ENCODE measurements at places on chromosomes 3 and 15.

DNA sequence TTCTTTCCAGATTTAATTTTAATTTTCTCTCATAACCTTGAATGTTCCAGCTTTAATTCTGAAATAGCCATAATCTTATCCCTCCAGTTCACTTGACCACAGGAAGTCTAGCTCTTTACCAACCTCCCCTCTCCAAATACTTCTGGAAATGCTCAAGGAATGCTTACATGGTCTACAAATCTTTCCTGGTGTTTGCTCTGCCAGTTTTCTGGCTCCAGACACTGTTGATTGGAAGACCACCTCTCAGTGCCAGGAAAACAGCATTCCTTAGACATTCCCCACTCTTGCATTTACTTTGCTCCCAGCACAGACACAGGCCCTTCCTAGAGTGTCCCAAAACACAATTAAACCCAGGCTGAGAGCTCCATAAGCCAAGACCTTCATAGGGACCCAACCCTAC is 98.6 kb downstream of the MESD start:
- DNase-seq, result peak; percentile 41

DNA sequence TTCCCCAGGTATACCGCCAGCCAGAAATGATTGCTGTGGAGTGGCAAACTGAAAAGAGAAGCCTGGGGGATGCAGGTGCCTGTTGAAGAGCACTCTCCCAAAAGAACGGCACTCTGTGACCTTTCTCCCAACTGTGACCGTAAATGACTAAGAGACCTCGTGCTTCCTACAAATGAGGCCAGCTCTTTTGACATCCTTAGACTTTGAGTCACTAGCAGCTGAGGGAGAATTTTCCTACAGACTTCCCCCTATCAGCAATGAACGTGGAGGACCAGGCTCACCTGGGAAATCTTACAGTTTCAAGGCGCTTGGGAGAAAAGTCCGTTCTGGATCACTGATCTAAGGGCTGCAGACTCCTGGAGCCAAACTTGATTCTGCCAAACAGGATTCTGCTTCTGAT is 8.6 kb downstream of the AQP9 start:
- no peak for DNase-seq

- no peak for DNase-seq
Measured at GRCh38 chr15:82803793-82804574, 1.9 kb downstream of the FSD2 start.

- peak; percentile 17 for DNase-seq
Measured at GRCh38 chr3:195735036-195735695, 14.4 kb downstream of the MUC20 start.

DNA sequence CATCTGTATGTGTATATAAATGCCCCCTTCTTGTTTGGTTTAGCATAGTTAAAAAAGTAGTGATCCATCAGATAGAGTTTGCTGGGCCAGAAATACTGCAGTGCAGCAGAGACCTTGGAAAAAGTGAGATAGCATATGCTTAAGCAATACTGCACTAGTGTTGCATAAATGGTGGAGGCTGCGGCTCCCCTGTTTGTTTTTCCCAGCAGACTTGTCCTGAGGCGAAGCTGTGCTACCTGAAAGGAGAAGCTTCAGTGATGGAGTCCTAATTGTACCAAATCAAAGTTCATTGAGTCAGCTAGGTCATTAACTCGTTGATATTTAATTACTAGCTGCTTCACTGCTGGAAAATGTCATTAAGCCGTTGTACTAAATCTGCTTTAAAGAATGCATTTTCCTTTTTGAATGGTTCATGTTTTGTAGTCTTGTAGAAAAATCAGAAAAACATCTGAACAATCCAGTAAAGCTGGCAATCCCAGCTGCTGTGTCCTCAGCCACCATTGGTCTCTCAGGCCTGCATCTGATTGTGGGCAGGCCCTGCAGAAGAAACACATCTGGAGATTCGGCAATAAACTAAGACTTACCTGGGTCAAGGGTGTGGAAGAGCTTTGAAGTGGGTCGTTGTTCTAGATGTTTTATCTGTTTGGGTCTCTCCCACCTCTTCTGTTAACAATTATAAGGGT is 169.6 kb downstream of the B3GALNT1 start:
- DNase-seq, result no peak

DNA sequence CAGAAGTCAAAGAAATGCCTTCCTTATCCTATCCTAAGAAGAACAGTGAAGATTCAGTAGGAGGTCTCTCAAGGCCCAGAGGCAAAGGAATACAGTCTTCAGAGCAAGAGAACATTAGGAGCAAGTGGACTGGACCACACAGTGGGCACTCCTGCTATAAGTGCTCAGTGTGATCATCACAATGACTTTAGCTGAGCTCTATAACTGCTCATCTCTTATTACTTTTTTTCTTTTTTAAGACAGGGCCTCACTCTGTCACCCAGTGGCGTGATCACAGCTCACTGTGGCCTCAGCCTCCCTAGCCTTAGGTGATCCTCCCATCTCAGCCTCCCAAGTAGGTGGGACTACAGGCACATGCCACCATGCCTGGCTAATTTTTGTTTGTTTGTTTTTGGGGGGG is 48.1 kb downstream of the COL8A1 start:
- DNase-seq, result no peak

DNA sequence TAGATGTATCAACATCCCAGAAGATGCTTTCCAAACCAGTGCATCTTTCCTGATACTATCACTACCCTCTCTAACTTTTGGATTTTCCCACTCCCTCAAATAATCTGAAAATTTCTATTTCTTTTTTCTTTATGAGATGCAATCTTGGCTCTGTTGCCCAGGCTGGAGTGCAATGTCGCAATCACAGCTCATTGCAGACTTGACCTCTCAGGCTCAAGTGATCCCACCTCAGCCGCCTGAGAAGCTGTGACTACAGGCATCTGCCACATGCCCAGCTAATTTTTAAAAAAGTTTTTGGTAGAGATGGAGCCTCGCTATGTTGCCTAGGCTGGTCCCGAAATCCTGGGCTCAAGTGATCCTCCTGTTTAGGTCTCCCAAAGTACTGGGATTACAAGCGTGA is 239.7 kb downstream of the SUCLG2 start:
- no peak for DNase-seq

All from tongue (tissue), 3 donors.